Kidney (tissue), 22 donors: ENCODE measurements at places on chromosomes 1 and 21.

GRCh38 chr1:182080040-182080439 lies 18.5 kb upstream of the ZNF648 start:
- no peak for DNase-seq

DNA sequence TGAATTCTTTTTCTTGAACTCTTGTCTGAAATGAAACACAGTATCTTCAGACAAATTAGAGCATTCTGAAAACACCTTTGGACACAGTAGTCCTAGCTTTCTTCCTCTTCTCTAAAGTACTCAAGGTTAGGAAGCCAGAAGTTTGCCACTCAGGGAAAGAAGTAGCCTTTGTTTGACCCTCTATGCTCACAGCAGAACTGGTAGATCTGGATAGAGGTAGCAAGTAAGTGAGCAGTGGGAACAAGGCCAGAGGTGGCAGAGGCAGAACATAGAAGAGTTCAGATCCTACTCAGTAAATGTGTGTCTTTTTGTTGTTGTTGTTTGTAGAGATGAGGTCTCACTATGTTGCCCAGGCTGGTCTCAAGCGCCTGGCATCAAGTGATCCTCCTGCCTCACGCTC lies 7.4 kb upstream of the PIGR start:
- DNase-seq, result no peak

DNA sequence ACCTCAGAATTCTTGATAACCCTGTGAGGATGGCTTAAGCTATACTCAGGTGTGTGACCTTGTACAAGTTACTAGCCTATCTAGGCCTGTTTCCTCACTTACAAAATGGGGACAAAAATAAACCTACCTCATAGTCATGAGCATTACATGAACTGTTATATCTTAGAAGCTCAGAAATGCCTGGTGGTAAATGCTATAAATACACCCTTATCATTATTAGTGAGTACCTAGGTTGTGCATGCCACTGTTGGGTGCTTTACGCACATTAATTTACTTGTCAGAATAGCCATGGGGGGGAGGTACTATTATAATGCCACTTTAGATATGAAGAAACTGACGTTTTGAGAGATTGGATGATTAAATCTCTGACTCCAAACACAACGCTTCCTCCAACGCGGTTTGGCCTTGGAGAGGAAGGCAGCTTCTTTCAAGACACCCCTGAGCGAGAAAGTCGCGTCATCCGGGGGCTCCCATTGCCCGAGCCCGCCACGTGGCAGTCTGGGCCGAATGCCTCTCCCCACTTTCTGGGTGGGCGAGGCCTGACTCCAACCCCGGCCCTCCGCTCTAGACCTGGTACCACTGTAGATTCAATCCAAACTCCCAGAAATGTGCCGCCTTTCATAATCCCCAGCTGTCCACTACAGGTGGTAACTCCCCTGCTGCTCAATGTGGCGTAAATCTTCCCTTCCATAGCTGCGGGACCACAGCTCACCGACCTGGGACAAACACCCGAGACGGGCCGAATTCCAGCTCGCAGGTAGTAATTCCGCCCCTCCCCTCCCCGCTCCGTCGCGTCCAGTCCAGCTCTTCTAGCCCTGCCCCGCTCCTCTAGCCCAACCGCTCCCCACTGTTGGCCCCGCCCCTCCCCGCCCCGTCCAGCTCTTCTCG lies 771 bp upstream of the RAD54L start:
- peak; percentile 89 for DNase-seq

DNA sequence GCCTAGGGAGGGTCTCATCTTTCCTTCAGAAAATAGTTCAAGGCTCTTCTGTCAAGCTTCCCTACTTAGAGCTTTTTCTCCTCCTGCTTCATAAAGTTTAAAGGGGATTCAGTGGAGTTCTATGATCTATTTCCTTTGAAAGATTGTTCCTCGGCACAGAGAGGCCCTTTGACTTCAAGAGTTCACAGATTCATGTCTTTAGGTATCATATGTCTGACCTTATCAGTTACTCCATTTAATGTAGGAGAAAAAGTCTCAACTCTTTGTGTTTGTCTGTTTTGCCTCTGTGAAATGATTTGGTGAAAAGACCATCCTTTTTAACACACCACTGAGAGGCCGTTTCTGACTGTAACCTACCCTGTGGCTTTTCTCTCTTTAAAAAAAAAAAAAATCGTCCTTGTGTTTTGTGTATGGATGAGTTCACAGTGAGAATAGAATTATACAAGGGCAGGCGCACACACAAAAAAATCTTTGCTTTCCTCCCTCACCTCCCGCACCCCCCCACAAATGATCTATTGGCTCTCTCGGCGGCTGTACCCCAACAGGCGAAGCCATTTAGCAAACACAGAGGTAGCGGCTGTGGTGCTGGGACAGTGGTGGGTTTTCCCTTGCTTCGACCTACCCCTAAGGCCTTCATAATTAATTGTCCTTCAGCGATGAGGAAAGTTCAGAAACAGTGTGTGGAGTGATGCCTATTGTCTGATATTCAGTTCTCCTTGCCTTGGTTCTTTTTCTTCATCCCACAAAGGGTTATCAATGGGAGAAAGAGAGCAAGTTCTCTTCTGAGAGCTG lies 29.6 kb downstream of the PROX1 start:
- no peak for DNase-seq

DNA sequence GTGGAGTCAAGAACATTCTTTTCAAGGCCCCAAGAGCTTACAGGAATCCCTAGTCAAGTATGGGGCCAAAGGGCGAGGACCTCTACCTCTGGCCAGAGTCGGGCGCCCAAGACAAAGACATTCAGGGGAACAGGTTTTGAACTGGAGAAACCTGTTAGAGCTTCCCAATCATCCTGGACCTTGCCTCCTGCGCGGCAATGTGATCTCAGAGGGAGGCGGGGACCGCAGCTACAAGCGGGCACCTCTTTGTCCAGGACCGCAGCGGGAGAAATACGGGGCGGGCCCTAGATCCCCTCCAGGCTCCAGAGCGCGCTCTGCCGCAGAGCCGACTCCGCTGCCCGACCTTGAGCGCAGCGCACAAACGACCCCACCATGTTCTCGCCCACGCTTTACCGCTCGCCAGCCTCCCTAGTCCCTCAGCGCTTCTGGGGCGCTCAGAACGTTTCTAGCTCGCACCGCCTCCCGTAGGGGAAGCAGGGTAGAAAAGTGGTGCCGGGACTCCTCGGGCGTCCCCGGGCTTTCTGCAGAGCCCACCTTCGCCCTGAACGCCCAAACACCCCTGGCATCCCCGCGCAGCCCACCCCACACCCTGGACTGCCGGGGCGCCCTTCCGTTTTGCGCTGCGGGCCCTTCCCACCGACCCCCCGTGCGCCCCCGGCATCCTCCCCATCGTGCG lies 28.1 kb downstream of the RABIF start:
- DNase-seq, result peak; percentile 85

DNA sequence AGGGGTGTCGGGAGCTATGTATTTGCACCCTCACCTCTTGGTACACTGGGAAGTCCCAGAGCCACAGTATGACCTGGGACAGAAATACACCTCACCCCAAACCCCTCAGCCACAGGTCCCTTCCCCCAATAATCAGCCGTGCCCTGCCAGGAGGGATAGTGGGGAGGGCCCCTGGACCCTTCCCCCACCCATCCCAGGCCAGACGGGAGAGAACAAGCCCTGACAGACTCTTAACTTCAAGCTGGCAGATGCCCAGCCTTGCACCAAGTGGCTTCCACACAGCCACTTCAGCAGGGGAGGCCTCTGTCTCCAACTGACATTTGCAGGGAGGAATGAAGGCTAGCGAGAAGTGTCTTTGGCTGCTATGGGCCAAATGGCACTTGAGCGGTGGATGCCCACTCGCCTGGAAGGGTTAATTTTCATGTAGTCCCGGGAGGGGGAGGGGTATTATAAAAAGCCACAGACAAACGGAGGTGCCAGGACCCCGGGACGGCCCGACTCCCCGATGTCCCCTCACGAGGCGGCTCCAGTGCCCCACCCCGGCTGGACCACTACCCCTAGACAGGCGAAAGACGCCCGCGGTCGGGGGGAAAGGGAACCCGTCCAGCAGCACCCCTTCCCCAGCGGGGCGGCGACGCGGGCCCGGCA lies 495 bp downstream of the SYNC start:
- peak; percentile 65 for DNase-seq

DNA sequence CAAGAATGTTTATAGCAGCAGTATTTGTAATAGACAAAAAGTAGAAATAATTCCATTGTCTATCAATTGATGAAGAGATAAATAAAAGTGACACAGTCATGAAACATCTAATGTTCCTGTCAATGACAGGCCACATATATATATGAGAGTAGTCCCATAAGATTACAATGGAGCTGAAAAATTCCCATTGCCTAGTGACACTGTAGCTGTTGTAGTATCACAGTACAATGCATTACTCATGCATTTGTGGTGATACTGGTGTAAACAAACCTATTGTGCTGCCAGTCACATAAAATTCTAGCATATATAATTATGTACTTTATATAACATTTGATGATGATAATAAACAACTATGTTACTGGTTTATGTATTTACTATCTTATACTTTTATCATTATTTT lies 141.9 kb upstream of the LYPLAL1 start:
- no peak for DNase-seq

DNA sequence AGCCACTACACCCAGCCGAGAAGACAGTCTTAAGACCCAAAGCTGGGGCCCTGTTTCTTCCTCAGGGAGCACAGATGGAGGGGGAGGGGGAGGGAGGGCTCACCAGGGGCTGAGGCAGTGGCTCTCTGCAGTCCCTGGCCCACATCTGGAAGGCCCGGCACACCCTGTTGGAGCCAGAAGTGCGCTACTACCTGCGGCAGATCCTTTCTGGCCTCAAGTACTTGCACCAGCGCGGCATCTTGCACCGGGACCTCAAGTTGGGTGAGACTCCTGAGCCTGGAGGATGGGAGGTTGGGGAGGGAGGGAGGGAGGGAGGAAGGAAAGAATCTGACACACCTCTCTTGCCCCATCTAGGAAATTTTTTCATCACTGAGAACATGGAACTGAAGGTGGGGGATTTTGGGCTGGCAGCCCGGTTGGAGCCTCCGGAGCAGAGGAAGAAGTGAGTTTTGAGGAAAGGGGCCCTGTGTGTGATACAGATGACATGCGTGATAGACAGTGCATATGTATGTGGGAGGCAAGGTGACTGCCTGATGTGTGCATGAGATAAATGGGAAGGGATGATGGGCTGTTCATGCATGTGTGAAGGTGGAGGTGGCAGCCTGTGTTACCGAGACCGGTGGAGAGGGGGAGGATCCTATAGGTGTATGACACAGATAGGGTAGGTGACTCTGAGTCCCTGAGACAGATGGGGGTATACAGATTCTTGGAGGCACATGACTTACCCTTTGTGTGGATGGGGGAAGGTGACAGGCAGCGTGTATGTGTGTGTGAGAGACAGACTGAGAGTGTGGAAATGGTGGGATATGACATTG lies 1.5 kb downstream of the PLK3 start:
- DNase-seq, result peak; percentile 81

DNA sequence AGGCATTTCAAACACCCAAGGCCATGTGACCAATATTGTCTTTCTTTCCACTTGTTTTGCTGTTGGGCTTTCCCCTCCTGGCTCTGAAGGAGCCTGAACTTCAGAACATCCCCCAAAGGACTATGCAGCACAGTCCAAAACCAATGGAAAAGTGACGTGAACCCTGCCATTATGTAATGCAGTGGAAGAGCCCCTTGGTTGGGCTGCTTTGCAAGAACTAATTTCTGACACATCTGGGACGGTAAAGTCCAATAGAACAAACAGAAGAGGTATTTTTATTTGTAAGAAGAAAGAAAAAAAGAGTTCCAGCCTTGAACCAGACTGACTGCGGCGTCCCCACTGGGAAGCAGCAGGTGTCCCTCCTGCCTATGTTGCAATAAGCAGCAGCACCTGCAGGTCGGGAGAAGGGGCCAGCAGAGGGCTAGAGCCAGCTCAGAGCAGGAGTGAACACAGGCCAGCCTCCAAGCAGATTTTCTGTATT lies 116.7 kb downstream of the CDC7 start:
- peak; percentile 39 for DNase-seq

DNA sequence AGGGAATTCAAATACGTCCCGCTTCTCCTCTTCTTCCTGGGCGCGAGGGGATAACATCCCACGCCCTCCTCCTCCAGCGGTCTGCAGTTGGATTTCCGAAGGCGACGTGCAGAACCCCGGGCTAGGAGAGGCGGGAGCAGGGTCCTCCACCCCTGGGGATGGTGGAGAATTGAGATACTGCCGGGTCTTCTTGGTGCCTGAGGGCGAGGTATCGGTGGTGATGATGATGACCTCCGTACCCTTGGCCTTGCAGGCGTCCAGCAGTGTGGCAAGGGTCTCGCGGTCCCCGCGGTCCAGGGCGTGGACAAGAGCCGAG lies 3.2 kb upstream of the LIX1L start:
- no peak for DNase-seq

DNA sequence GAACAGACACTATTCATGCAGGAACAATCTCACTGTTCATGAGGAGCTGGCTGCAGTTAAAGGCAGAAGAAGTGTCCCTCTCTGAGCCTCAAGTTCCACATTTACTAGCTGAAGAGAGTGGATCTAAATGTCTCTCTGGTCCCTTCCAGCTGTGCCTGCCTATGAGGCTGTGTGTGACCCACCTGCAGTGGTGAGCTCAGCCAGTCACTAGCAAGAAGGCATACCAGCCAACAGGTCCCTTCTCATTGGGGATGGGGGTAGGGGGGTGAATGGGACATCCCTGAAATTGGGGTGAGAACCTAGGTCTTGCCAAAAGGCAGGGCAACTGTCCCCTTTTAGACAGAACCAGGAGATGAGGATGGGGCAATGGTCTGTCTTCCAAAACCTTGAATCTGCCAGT lies 13.6 kb downstream of the RD3 start:
- DNase-seq, result no peak

DNA sequence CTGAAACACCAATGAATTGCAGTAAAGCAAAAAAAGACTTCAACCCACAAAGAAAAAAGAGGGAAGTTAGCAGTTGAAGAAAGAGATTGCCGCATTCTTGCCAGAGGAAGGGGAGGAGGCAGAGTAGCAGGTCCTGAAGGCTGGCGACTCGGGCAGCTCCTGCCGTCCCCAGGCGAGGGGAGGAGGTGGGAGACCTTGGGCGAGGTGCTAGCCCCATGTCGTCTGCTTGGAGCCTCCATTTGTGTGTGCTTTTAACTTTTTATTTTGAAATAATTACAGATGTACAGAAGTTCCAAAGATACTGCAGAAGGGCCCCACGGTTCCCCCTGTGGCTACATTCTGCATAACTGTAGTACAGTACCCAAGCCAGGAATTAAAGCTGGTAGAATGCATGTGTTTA lies 6.7 kb downstream of the TRPM2 start:
- no peak for DNase-seq

DNA sequence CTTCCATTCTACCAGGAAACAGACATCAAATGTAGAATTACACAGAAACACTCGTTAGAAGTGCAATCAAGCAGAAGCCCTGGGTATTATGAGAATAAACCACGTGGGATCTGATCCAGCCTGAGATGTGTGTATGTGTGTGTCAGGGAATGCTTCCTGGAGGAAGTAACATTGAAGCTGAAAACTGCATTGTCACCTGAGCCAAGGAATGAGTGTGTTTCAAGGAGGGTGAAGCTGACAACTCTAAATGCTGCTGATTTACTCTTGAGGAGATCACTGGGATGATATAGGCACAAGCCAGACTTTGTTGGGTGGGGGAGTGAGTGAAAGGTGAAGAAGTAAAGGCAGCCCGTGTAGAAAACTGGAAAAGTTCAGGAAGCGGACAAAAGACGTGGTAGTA lies 27.6 kb downstream of the FAAH start:
- DNase-seq, result no peak

GRCh38 chr1:6417961-6418667 lies 1.6 kb downstream of the HES2 start:
- DNase-seq, result no peak

- DNase-seq, result no peak
These were observed 179.4 kb upstream of the ADAMTS5 start for GRCh38 chr21:27146268-27146667.
